CD4-positive, alpha-beta T cell treated with Interleukin-21 for 1 hour (primary cell): ENCODE measurements at places on chromosomes 12 and 14.

DNA sequence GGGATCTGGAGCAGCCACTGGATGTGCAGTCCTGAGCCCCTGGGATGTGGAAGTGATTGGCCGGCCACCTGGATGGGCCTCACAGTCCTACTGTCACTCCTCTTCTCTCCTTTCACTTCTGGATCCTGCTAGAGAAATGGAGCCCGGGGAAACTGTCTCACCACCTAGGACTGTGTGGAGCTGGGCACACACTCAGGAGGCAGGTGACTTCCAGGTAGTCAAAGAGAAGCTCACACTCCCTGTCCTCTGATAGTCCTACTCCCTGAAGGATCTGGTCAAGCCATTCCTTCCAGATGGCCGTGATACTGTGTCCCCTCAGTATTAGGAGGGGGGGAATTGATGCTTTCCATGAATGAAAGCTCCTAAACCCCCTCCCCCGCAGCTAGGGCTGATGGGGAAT, 201.1 kb downstream of the ZFP36L1 start:
- no peak for DNase-seq

- DNase-seq = no peak
Measured at GRCh38 chr12:91307957-91308670, 125.5 kb upstream of the DCN start.

GRCh38 chr14:88089445-88089844, 84.5 kb downstream of the GPR65 start:
- no peak for DNase-seq

DNA sequence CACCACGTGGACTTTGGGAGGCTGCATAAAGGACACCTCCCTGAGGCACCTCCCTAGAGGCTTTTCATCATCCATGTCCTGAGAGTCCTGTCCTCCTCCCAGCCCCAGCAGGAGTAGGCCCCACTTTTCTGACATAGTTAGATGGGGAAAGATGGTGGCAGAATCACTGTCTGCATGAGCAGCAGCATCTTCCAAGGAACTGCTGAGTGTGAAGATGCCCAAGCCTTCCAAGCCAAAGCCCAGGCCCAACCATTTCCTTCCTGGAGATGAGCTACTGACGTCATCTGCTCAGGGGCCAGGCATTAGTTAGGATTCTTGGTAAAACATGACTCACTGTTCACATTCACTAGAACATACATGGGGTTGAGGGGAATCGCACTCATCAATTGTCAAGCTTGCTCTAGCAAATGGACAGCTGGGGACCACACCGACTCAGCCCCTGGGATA, 37.3 kb downstream of the VDR start:
- DNase-seq = no peak

- DNase-seq = no peak
Measured at GRCh38 chr12:26122061-26122680, 2.7 kb downstream of the BHLHE41 start.

GRCh38 chr12:10562306-10562933, 51.0 kb downstream of the MAGOHB start:
- peak; percentile 69 for DNase-seq

DNA sequence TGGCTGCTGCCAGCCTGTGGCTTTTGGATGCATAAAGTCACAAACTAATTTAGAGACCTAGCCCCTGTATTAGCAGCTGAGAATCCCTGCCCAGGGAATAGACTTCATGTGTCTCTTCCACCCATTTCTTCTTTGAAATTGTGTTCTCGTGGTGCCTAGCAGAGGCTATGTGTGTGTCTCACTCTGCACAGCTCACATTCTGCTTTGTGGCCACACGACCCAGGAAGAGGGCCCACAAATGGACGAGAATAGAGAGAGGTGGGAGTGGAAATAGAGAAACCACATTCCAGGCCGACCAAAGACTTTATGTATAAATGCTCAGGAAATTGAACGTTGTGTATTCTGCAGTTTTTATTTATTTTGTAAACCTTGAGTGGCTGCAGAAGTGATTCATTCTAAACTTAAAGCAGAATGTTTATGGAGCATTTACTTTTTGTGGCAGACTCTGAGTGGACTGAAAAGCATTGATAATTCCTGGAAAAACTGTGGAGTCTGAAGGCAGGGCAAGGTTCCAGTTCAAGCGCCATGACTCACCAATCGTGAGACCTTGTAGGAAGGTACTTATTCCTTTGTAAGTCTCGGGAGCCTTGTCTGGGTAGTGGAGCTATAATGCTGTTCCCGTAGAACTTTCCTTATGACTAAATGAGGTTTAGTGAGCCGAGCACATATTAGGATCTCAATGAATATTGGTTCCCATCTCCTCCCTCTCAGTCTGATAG, 9.1 kb downstream of the B4GALNT3 start:
- no peak for DNase-seq

- DNase-seq = no peak
Measured at GRCh38 chr12:106854723-106855122, 80.2 kb downstream of the RIC8B start.
